ENCODE measurements at places on chromosomes 1 and 21.

DNA sequence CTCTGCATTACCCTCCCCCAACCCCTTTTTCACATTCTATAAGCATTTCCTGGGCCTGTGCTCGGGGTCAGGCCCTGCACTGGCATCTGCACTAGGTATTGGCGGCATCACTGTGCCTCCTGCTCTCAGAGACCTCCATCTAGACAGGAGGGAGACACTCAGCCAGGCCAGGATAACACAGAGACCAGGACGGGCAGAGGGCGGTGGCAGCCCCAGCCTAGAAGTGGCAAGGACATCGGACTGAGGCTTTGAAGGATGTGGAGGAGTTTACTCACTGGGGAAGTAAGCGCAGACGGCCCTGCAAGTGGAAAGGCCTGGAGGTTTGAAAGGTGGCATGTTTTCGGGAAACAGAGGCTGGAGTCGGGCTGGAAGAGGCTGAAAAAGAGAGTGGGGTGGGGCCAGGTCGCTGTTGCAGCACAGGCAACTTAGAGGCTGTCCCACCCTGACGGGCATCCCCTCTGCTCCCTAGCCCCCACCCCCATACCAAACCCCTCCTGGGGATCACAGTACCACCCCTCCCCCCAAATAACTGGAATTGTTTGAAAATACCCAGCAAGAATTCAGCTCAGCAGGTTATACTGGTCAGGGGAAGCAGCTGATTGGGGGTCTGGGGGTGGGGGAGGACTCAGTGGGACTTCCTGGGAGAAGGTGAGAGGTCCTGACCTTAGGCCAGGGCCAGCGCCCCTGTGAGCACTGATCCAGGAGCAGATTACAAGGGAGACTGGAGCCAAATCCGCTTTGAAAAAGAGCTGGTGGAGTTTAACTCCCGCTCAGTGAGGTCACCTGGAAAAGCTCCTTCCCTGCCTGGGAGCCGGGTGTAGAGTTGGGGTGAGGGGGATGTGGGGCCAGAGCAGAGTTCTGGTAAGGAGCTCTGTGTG is 121.8 kb upstream of the WNT4 start:
- no peak for DNase-seq

GRCh38 chr1:228903434-228904071 is 168.3 kb downstream of the RHOU start:
- no peak for DNase-seq

- DNase-seq: no peak
Measured at GRCh38 chr1:53593758-53594380, 134.7 kb downstream of the DMRTB1 start.

GRCh38 chr1:94643819-94644218 is 102.3 kb upstream of the F3 start:
- DNase-seq: no peak

GRCh38 chr1:44590475-44590874 is 83.8 kb downstream of the TMEM53 start:
- no peak for DNase-seq

- no peak for DNase-seq
Measured at GRCh38 chr1:236590553-236591150, 13.7 kb downstream of the HEATR1 start.

- no peak for DNase-seq
Measured at GRCh38 chr1:236688705-236689104, 2.4 kb downstream of the ACTN2 start.

DNA sequence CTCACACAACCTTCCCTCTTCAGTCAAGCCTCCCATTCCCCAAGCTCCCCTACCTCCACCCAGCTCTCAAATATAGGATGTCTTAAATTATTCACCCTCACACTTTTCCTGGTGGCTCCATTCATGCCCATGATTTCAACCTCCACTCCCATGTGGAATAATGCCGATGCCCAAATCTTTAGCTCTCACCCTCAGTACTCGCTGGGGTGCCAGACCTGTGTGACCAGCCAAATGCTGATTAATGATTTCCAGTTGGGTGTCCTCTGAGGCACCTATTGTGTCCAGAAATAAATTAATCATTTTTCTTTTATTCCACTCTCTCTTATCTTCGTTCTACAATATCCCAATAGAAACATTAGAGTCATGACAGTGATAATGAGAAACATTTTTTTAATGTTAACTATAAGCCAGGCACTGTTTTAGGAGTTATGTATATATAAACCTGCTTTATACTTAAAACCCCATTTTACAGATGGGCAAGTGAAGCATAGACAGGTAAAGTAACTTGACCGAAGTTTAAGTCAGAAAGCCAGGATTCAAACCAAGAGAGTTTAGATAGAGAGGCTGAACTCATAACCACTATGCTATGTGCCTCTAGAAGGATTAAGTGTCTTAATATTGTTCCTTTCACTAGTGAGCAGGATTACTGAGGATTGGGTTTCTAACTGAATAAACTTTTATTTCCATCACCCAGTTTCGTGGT is 209.7 kb downstream of the DUSP10 start:
- no peak for DNase-seq

- DNase-seq: no peak
Measured at GRCh38 chr1:100868364-100868995, 26.2 kb downstream of the EXTL2 start.

- no peak for DNase-seq
Measured at GRCh38 chr1:199482426-199482825, 545.1 kb upstream of the NR5A2 start.

DNA sequence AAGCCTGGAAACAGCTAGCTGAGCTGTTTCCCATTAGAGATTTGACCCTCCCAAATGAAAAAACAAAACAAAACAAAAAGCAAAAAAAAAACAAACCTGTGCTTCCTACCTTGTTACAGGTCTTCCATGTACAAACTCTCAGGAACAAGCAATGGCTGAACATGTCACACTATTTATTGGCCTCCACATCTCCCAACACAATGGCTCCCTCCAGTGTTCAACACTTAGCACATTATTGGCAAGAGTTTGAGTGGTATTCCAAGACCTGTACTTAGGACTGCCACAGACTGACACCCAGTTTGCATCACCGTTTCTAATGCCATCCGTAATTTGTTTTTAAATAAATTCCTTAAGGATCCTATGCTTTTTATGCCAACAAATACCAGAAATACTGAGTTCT is 195.0 kb upstream of the OLFM3 start:
- DNase-seq: no peak

GRCh38 chr1:50955116-50955515 is 5.0 kb downstream of the FAF1 start:
- no peak for DNase-seq

- DNase-seq: no peak
Measured at GRCh38 chr1:3963554-3963953, 63.5 kb upstream of the C1orf174 start.

- DNase-seq: no peak
Measured at GRCh38 chr1:39755965-39756659, 15.0 kb downstream of the OXCT2 start.

- DNase-seq: no peak
Measured at GRCh38 chr21:38544661-38545060, 46.4 kb upstream of the ERG start.

- DNase-seq: no peak
Measured at GRCh38 chr1:38077523-38078147, 31.0 kb upstream of the POU3F1 start.

- no peak for DNase-seq
Measured at GRCh38 chr1:165287781-165288180, 68.7 kb downstream of the LMX1A start.
